ENCODE measurements at places on chromosomes 6 and 20. TPM values are rescaled to one million over a fixed set of nuclear protein-coding genes. Genes with fewer than 3 reads are reported as not detected.

- DNase-seq: no peak
Measured at GRCh38 chr6:164151161-164152120, 736.9 kb downstream of the QKI start.

DNA sequence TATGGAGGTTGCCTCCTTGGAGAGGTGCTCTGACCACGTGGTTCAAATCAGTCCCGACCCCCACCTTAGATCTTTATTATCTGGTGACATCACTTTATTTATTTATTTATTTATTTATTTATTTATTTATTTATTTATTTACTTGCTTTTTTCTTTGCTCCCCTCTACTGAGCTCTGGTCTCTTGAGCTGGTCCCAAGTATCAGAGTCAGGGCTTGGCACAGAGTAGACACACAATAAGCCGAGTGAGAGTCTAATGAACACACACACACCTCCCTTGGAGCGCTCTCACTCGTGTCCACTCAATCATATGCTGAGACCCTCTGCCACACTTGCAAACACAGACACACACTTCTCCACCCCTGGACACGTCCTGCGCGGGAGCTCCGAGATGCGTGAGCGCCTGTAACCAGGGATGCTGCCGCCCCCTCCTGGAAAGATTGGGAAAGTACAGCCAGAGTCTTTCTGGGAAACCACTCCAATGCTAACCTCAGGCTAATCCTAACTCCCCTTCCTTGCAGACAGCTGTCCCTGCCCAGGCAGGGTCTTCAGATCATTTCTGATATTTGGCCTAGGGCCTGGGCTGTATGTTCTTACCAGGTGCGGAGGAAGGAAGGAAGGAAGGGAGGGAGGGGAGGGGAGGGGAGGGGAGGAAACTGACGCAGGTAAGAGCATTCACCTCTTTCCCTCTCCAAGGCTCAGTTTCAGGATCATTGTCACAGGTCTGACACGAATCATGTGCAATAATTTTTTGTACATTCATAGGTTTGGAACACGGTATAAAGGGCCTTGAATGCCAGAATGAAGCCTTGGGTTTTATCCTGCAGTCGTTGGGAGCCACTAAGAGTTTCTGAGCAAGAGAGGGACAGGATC is 70.9 kb downstream of the STK35 start:
- DNase-seq: no peak

The EYA4 gene
- polyA plus RNA-seq: 0.39 TPM

DNA sequence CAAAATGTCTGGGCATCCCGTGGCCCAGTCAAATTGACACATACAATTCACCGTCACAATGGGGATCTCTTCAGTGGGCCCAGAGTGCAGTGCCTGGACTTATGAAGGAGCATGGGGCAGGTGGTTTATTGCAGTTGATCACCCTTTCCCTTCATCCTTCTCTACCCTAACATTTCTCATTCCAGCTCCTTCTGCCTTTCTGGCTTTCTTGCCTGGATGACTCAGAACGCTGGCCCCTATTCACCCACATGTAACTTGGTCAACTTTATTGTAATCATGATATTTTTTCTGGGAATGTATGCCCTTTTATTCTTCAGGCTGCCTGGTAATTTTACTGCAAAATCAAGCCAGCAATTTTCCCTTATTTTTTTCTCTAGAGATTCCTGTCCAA is 179.9 kb upstream of the DTNBP1 start:
- DNase-seq: no peak

- no peak for DNase-seq
Measured at GRCh38 chr6:39102821-39103136, 12.2 kb downstream of the SAYSD1 start.

GRCh38 chr20:15332711-15333160 is 995.3 kb upstream of the FLRT3 start:
- no peak for DNase-seq

DNA sequence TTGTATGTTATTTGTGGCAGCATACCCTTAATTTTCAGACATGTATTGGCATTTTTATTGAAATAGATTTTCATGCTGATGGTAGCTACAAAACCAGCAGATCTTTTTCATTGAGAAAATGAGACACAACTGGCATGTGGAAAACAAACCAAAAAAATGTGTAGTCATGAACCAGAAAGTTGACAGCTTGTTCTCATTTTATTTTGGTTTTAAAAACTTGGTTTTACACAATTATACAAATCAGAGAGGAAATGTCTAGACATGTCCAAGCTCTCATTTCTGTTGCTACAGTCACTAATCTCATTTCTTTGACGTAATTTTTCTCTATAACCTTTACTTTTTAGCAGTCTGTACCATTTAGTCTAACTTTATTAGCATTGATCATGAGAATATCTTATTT is 85.4 kb downstream of the GRIK2 start:
- peak; percentile 8 for DNase-seq

GRCh38 chr6:162019349-162019748 is 708.2 kb downstream of the PRKN start:
- no peak for DNase-seq

- DNase-seq: no peak
Measured at GRCh38 chr6:22432060-22432459, 135.2 kb upstream of the PRL start.

DNA sequence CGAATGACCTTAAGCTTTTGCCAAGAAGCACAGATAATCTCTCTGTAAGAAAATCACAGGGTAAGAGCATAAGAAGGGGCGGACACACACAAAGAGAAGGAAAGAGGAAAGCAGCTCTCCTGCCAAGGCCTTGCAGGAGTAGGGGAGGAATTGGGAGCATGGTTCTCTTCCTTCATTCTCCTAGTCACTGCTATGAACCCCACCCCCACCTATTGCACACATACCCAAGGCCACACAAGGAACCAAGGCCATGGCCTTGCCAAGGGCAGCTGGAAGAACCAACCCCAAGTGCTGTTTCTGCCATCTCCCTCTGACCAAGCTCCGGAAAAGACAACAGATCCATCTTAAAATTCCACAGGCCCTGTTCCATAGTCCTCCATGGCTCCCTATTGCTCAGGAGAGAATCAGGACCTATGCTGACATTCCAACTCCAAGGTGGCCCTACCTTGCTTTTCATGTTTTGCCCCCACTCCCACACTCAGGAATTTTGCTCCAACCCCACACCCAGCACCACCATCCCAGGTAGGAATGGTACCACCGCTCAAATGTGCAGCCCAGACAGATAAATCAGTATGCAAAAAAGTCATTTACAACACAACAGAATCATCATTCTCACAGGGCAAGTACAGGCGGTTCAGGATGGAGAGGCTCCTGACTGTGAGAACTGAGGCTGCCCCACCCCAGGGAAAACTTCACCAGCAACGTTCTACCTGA is 31.3 kb downstream of the TRAM2 start:
- no peak for DNase-seq

GRCh38 chr6:141265756-141266623 is 866.7 kb upstream of the GJE1 start:
- no peak for DNase-seq

The PAK5 gene
- polyA plus RNA-seq: not detected
